ENCODE measurements at places on chromosomes 3 and 15.

DNA sequence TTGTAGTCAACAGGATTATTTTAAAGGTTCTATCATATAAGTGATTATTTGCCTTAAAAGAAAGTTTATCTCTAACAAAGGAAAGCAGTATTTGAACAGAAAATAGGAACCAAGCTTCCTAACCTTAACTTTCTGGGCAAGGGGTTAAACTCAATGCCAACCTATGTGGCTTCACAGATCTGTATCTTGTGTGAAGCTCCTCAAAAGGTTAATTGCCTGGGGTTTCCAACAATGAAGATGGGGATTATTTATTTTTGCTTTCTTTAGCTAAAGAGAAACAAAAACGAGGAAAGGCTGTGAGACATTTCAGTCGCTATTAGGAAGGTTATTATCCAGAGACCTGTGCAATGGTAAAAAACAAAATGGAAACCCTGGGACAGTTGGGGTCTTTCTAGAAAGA lies 1.1 kb upstream of the WDR82 start:
- no peak for DNase-seq

DNA sequence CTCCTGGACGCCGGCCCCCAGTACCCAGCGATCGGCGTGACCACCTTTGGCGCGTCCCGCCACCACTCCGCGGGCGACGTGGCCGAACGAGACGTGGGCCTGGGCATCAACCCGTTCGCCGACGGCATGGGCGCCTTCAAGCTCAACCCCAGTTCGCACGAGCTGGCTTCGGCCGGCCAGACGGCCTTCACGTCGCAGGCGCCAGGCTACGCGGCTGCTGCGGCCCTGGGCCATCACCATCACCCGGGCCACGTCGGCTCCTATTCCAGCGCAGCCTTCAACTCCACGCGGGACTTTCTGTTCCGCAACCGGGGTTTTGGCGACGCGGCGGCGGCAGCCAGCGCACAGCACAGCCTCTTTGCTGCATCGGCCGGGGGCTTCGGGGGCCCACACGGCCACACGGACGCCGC lies 956 bp downstream of the ZIC1 start:
- DNase-seq = no peak

DNA sequence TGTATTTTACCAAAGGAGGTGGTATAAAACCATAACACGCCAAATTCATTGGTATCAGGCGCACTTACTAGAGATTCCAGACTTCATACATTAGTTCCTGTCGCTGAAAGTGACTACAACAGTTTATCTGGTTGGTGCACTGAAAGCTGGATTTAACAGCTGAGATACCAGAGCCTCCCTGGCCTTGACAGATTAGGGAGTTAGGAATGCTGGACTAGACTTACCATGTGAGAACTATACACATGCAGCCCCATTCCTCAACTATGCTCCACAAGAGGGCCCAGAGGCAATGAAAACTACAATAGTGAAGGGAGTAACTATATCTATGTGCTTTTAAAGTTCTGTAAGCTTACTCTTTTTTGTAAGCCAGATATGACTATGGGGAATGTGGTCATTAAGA lies 174.4 kb downstream of the STAG1 start:
- DNase-seq = no peak

DNA sequence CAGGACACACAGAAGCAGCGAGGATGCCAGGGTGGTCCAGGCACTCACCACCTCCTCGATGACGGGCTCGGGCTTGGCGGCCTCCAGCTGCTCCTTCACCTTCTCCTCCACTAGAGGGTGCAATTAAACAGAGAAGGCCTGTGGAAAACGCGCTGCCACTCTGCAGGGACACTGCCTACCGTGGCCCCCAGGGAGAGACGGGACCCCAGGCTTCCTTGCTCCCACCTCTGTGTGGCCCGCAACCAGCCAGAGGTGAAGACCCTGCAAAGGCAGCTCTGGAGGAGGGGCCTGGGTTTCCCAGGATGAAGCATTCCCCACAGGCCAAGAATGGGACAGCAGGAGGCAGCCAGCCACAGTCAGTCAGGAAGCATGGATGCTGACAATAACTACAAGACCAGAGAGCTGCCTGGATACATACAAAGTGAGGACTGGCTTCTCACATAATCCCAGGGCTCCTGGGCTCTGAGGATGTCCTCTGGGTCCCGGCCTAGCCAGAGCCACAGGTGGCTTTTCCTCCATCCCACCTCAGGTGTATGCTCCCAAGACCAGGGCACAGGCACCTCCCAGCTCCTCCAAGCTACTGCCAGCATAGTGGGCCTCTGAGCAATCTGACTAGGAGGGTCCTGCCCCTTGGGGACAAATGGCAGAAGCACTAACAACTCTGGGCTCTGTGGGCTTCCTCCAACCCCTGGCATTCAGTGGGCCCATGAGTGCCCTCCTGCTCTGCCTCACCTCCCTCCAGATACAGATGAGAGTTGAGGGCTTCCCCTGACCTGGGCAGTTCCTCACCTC lies 46.2 kb downstream of the PTH1R start:
- DNase-seq = peak; percentile 29

- DNase-seq = no peak
Measured at GRCh38 chr3:89306540-89306939, 199.1 kb downstream of the EPHA3 start.

DNA sequence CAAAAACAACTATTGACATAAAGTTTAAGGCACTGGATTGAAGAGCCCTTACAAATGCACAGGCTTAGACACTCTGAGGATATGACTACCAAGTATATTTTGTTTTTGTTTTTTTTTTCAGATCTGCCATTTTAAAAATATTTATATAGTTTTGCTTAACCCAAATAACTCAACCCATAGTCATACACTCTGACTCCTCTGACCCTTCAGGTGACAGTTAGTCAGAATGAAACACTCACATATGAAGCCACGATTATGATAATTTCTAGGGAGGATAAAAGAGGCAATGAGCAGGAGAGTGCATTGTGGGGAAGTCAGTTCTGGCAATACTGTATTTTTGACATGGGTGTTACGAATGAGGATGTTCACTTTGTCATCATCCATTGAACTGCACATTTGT lies 774.7 kb downstream of the MECOM start:
- DNase-seq = no peak

GRCh38 chr15:50018491-50018890 lies 100.5 kb downstream of the ATP8B4 start:
- DNase-seq = no peak

DNA sequence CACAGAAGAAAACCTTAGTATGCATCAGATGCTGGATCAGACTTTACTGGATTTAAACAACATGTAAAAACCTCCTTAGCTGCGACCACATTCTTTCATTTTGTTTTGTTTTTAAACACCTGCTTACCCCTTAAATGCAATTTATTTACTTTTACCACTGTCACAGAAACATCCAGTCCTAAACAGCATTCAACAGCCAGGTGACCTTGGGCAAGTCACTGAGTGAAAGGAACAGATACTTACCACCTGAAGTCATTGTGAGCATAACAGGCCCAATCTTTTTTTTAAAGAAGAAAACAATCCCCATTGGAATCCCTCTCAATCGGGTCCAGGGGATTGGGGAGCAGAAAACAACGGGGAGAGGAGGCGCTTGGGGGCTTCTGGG lies 390 bp downstream of the STARD5 start:
- DNase-seq = no peak

DNA sequence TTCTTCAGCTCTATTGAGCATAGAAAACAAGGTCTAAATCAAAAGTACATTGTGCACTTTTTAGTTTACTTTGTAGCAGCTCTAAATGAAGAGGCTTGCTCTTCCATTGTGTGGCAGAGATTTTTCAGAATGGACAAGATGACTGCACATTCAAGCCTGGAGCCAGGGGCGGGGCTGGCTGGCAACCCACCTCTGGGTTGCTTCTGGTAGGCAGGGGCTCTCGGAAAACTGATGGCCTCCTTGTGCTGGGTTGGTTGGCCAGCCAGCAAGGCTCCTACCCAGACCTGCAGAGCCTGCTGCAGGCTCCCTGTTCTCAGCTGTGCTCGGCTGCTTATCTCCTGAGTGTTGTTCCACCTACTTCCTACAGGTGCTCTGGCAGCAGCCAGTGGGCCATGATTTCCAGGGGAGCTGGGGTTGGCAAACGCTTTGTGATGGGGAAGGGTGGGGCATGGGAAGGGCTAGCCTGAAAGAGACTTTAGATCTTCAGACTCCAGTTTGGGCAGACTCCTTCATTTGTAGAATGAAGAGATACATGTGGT lies 8.8 kb downstream of the BSN start:
- no peak for DNase-seq

GRCh38 chr3:195212749-195213375 lies 58.1 kb downstream of the XXYLT1 start:
- no peak for DNase-seq

- no peak for DNase-seq
Measured at GRCh38 chr15:52005748-52006701, 13.0 kb upstream of the MAPK6 start.

DNA sequence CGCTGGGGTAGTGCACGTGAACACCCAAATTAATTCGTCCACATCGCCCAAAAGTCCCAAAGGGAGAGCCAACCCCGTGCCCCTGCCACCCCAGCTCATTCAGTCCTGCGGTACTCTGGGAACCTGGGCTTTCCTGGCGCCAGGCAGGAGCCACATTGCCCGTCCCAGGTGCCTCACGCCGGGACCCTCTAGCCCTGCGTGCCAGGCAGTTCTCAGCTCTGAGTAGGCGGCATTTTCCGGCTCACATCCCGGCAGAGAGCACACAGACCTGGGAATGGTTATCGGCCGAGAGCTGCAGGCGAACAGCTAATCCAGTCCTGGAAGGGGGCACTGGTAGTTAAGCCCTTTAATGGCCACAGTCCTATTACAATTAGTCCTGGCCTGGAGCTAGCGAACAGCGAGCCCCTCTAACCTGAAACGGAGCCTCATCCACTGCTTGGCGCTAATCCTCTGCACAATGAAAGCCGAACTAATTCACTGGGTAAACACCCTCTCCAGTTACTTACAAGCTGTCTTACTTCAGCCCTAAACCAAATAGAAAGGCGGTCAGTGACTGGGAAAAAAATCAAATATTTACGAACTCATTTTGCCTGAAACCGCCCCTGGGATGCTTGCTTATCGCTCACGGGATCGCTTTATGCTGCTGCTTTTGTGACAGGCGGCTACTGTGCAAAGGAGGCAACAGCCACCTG lies 254.6 kb upstream of the SOX14 start:
- DNase-seq = no peak

GRCh38 chr15:66498501-66499386 lies 1.2 kb upstream of the SNAPC5 start:
- no peak for DNase-seq

DNA sequence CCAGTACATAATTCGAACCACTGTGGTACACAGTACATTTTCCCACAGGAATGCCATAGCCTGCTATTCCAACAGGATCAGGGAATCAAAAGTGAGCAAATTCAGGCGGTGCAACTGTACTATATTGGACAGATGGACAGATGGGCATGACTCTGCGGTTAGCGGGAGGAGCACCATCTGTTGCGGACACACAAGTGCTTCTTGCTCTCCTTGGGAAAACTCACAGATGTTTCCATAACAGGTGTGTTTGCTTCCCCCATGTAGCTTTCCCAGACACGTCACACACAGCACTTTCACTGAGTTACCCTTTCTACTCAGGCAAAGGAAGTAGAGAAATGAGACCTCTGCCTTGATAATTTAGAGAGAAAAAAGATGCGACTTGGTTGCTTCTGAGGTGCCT lies 325.1 kb upstream of the THBS1 start:
- no peak for DNase-seq

DNA sequence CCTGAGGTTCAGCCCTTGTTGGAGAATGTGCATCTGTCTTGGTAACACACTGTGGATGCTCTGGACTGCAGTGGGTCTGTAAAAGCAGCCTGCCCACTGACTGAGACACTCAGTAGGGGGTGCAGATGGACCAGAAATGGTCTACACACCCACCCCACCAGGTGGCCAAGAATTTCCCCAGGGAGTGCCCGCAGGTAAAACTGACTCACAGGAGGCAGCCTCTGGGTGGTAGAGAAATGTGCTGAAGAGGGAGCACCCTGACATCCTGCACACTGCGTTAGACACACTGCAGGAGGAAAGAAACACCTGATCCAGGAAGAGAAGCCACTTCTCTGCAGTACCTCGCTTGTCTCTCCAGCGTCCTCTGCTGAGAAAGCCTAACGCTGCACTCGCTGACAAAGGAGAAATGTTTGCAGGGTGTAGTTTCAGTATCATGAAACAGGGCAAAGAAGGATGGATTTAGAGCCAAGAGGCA lies 109.5 kb upstream of the ABHD17C start:
- no peak for DNase-seq

- no peak for DNase-seq
Measured at GRCh38 chr3:190167936-190168680, 47.4 kb upstream of the P3H2 start.

GRCh38 chr3:4712109-4712508 lies 219.0 kb downstream of the ITPR1 start:
- no peak for DNase-seq

DNA sequence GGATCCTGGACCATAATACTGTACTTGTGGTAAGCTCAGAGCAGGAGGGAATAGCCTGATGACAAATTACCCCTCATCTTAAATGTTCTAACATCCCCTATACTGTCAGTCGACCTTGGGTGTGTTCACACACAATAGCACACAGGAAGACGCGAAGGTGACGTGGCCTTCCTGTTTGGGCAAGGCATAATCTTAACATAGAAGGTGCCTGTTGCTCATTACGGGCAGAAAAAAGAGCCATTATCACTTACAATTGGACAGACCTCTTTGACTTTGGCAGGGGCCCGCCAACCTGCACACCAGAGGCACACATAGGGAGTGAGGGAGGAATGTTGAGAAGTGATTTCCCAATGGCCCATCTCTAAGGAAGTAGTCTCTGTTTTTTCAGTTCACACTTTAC lies 144.2 kb downstream of the ANO10 start:
- DNase-seq = peak; percentile 62
